H54 (cell line): ENCODE measurements at places on chromosomes 7 and 10.
A peak's percentile ranks its signal among the peaks of the same experiment; 100 is the strongest.

- no peak for DNase-seq
Observed at GRCh38 chr7:36281945-36282717, 107.5 kb upstream of the ANLN start.

GRCh38 chr10:132452216-132452650 is 55.2 kb downstream of the PWWP2B start:
- DNase-seq = no peak

GRCh38 chr10:68938117-68938516 is 17.9 kb upstream of the DDX21 start:
- DNase-seq = no peak

DNA sequence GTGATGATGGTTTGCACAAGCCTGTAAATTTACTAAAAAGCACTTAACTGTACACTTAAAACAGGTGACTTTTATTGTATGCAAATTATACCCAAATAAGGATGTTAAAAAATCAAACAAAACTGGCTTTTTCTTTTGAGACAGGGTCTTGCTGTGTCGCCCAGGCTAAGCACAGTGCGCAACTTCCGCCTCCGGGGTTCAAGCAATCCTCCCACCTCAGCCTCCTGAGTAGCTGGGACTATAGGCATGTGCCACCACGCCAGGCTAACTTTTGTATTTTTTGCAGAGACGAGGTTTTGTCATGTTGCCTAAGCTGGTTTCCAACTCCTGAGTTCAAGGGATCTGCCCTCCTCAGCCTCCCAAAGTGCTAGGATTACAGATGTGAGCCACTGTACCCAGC is 77.7 kb downstream of the DNAJC1 start:
- DNase-seq = no peak

DNA sequence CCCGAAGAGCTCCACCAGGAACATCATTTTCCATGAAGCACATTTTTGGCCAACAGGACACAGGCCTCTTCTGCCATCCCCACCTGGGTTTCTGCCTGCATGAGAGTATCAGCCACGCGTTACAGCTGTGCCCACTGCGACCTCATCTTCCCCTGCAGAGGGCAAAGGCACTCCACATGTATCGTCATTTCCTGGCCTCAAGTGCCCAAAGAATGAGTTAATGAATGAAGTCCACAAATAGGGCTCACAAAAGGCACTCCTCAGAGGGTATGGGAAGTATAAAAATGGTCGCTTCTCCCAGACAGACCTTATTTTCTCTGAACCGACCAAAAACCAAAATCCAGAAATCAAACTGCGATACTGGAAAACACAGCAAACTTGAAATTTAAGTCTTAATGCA is 18.5 kb downstream of the ELMO1 start:
- DNase-seq = no peak

DNA sequence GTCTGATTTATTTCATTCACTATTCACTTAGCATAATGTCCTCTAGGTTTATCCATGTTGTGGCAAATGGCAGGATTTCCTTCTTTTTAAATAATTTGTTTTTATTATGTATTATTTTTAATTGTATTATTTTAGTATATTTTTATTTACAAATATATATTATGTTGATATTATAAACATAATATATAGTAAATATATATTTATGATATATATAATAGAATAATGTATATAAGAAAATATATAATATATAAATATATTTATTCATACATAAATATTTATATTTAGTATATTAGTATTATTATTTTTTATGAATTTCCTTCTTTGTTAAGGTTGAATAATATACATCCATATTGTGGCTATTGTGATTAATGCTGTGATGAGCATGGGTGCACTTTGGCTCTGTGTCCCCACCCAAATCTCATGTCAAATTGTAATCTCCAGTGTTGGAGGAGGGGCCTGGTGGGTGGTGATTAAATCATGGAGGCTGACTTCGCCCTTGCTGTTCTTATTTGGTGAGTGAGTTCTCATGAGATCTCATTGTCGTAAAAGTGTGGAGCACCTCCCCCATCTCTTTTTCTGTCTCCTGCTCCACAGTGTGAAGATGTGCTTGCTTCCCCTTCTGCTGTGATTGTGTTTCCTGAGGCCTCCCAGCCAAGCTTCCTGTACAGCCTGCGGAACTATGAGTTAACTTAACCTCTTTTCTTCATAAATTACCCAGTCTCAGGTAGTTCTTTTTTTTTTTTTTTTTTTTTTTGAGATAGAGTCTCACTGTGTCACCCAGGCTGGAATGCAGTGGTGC is 52.3 kb upstream of the CYP2C18 start:
- no peak for DNase-seq

GRCh38 chr7:116630932-116631671 is 40.9 kb upstream of the MET start:
- DNase-seq = peak; percentile 61

DNA sequence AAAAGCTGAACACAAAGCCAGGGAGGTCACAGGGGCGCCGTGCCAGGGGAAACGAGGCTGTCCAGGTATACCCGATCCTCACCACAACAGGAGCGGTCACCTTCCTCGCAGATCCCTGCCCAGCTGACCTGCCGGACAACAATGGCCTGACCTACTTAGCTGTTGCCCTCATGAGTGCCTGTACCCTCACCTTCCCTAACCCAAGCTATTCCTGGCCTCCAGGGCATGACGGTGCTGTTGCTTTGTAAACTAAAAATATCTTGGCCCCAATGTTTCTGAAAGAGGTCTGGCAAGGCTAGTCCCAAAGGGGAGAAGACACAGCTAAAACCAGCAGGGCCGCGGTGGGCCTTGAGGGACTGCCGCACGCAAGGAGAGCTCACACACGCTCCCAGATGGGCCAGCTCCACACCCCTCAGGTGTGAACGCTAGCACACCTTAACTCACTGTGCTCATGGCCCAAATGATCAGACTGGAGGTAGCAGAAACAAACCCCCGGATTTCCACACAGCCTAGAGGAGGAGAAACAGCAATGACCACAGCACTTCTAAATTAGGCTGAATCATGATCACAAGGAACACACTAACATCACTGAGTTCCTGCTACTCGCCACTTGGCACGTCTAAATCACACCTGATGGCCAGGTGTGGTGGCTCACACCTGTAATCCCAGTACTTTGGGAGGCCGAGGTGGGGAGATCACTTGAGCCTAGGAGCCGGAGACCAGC is 66.3 kb upstream of the CYTH3 start:
- DNase-seq = no peak

- DNase-seq = peak; percentile 45
Observed at GRCh38 chr10:110746254-110746826, 102.2 kb downstream of the RBM20 start.

- DNase-seq = no peak
Observed at GRCh38 chr7:759569-759968, 32.5 kb upstream of the PRKAR1B start.

DNA sequence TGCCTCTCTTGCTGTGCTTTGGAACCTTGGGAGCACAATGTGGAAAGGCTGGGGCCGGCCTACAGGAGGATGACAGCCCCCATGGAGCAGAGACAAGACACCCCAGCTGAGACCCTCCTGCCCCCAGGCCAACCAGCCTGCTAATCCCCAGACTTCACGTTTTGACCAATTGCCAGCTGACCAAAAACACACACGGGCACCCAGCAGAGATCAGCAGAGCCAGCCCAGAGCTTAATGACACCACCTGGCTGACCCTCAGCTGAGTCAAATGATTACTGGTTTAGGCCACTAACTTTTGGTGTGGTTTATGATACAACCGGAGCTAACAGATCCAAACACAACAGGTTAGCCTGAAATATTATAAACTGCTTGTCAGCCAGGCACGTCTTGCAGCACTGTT is 111.2 kb upstream of the KIF5B start:
- DNase-seq = no peak

DNA sequence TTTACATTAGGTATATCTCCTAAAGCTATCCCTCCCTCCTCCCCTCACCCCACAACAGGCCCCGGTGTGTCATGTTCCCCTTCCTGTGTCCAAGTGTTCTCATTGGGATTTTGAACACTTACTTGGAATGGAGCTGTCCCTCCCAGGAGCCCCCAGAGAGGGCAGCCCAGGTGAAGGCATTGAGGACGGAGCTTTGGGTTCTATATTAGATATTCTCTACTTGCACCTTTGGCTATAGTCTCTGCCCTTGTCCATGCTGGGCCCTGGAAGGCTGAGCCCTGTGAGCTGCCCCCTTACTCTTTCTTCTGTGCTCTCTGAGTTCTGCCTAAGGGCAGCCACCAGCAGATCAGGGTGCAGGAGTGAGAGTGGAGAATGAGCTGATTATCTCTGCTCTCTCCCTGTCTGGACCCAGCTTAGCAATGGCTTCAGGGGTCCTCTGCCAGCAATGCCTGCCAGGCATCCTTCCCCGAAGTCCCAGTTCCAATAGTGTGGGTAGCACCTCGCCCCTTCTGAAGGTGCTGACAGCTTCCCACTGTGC is 11.2 kb downstream of the ADRA2A start:
- no peak for DNase-seq
